Hematopoietic multipotent progenitor cell treated with erythropoietin and hydrocortisone succinate and interleukin-3 and kit ligand, for 17 days (in vitro differentiated cells): ENCODE measurements at places on chromosomes 3 and 15.

DNA sequence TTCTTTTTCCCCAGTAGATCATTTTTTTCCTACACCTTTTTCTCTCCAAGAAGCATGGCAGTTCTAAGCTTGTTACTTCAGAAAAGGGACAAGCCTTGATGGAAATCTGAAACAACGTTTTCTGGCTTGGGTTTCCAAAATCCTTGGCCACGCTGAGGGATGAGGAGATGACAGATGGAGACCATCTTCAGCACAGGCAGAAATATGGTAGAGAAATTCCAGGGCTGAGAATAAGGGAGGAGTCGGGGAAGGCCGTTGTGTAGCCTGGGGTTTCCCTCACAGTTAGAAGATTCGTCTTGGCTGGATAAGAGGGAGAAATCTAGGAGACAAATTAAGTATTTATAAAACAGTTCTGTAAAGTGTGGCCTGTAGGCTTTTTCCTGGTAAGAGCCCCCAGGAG, 33.9 kb upstream of the STT3B start:
- no peak for DNase-seq

GRCh38 chr3:23648996-23649395, 156.8 kb upstream of the UBE2E1 start:
- DNase-seq, result no peak

DNA sequence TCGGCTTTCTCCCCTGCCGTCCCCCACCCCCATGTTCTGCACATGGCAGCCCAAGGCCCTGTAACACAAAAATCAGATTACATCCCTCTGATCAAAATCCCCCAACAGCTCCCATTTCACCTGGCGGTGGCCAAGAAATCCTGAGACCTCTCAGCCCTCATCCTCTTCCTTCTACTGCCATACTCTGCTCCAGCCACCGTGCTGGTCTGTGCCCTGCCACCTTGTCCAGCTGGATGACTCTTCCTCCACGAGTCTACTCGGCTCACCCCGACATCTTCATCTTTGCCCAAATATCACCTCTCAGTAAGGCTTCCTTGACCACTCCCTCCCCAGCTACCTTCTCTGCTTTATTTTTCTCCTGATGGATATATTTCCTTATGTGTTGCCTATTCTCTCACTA, 3.1 kb downstream of the CCDC51 start:
- DNase-seq, result no peak

GRCh38 chr15:95149771-95150170, 918.4 kb downstream of the MCTP2 start:
- DNase-seq, result no peak

DNA sequence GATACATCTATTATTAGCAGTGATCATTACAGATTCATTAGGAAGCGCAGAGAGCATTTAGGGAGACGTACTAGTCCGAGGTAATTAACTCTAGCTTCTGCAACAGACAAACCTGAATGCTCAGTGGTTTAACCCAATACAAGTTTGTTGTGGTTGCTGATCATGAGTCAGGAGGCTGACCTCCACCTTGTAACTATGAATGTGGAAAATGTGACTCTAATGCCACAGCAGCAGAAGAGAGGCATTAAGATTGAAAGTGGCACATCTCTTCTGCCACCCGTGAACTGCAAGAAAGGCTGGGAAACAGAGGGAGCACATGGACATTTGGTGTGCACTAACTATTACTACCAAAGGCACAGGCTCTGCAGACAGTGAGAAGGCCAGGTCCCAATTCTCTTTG, 71.2 kb upstream of the C3orf80 start:
- DNase-seq, result no peak

DNA sequence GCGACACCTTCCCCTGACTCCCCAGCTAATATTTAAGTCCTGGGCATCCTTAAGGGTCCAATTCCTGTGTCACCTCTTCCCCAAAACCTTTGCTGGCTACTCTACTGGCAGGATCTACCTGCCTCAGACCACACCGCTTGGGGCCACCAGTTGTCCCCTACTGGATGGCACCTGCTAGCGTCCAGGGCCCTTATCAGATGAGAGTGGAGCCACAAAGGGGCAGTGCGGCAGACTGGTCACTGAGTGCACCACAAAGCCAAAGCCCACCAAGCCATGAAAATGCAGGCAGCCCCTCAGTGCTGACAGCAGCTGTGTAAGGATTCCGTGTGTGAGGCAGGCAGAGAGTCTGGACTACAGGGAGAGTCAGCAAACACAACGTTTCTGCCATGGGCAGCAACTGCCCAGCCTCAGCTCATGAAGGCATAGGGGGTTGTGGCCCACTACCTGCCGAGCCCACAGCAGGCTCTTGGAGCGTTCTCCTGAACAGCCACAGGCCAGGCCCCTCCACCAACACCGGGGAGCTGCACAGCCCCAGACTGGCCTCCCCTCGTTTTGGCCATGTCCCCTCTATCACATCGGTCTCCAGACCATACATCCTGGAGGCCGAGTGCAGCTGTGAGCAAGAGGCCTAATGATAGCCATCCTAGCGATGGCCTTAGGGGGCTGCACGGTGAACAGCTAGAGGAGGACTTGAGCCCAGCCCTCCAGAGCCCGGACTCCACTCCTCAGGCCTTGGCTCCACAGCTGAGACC, 32.3 kb downstream of the ALDH1L1 start:
- no peak for DNase-seq

GRCh38 chr3:60319179-60319858, 931.9 kb downstream of the FHIT start:
- no peak for DNase-seq

- no peak for DNase-seq
These were observed 61.2 kb downstream of the PAK2 start for GRCh38 chr3:196800742-196801434.

DNA sequence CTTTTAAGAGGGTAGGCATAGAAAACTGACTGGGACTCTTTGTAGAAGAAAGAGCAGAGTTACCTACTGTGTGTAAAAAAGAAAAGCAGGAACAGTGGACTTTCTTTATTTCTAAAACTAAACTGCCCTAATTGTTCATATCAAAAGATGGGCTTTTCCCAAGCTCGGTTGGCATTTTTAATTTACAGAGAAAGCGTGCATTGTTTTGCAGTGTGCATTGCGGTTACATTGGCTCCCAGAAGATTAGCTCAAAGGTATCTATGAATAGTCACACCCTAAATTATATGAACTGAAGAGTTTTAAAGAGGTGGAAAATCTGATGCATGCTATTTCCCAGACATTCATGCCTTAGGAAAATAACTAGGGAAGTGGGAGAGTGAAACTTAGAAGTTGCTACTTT, 36.5 kb downstream of the MITF start:
- no peak for DNase-seq

DNA sequence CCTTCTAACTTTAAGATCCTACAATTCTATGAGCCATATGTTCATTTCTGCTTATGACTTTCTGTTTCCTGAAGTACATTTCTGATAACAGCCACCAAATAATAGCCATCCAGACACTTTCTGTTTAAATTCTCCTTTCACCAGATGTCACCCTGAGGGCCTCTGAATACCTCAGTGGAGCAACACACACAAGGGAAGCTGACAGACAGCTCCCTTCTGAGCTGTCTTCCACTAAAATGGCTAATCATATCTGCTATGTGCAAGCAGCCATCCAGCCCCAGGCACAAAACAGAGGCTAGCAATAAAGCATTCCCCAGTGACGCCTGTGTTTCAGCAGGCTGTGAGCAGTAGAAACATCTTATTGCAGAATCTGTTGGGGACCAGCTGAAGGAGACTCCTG, 666.6 kb upstream of the UBE2E2 start:
- DNase-seq, result no peak

DNA sequence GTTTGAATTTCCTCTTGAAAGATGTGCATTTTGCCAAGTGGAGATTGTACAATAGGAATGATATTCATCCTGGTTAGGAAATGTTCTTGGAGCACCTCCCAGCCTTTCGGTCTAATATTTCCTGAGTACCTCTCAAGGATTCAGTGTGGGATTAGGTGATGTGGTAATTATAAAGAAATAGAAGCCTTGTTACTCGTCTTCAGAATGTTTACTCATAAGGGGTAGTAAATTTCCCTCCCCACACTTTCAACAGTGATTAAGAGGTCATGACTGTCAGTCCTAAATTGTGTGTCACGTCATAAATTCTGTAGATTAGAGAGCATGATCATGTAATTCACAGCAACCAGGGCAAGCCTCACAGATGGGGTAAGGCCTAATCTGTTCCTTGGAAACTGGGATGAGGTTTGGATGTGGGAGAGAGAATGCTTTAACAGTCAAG, 633.1 kb upstream of the TBL1XR1 start:
- DNase-seq, result no peak

GRCh38 chr3:141556034-141556433, 69.2 kb downstream of the RASA2 start:
- no peak for DNase-seq

- DNase-seq, result no peak
These were observed 73.2 kb downstream of the AAGAB start for GRCh38 chr15:67181221-67181639.

- DNase-seq, result no peak
These were observed 568.7 kb upstream of the BCHE start for GRCh38 chr3:166405896-166406295.

DNA sequence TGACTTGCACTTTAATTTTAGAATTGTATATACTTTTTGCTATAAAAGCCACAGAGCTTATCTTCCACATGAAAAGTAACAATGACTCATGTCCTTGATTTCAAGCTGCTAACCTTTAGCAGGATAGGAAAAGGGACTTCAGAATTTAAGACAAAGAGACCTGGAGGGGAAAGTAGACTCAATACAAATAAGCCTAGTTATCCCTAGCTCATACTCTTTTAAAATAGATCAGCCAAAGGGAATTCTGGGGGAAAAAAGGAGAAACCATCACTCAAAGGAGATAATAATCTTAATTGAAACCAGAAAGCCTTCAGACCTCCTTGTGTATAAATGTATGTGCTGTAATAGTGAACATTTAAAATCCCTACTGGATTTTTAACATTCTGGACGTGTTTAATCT, 930.3 kb downstream of the NTRK3 start:
- DNase-seq, result no peak

- no peak for DNase-seq
These were observed 6.1 kb downstream of the ZIC1 start for GRCh38 chr3:147415286-147415685.

DNA sequence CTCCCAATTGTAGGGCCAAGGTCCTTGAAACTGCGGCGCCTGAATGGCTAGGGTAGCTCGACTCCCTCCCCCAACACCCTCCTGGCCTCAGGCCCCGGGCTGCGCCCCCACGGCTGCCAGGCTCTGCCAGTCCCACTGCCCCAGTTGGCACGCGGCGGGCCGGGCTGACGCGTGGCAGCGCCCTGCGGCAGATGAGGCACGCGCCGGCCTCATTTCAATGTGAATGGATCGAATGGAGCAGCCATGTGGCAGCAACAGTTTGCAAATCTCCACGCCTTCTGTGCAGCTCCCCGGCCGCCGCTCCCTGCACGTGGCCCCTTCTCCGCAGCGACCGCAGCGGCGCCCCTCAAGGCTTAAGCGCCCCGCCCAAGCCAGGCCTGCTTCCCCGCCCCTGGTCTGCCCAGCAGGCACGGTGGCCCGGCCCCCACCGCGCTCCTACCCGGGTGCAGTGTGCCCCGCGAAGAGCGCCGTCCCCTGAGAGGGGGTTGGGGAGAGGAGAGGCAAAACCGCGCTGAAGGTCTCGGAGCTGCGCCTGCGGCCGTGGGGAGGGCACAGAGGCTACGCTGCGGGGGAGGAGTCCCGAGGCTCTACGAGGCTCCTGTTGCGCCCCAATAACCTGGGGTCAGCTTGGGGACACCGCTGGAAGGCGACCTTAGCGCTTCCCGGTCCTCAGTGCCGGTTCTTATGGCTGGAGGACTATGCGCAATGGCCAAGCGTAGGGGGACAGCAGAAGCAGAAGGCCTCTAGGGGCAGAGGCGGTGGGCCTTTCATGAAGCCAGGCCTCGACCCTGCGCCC, 3.1 kb upstream of the DLL4 start:
- no peak for DNase-seq

GRCh38 chr3:28575100-28575745, 226.6 kb upstream of the AZI2 start:
- no peak for DNase-seq

DNA sequence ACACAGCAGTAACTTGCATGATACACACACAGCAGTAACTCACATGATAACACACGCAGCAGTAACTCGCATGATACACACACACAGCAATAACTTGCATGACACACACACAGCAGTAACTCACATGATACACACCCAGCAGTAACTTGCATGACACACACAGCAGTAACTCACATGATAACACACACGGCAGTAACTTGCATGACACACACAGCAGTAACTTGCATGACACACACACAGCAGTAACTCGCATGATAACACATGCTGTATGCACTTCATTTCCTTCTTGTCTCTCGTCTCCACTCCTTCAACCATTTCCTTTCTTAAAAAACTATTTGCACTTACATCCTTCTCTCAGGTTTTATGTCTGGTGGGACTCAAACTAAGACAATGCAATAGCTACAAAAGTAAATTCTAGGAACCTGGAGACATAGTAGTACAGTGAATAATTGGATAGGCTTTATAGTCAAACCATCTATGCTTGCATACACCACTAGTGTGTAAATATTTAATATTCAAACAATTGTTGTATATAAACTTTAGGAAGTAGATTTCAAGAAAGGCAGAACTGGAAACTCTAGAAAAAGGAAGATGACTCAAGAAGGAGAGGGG, 130.8 kb downstream of the UACA start:
- DNase-seq, result no peak

DNA sequence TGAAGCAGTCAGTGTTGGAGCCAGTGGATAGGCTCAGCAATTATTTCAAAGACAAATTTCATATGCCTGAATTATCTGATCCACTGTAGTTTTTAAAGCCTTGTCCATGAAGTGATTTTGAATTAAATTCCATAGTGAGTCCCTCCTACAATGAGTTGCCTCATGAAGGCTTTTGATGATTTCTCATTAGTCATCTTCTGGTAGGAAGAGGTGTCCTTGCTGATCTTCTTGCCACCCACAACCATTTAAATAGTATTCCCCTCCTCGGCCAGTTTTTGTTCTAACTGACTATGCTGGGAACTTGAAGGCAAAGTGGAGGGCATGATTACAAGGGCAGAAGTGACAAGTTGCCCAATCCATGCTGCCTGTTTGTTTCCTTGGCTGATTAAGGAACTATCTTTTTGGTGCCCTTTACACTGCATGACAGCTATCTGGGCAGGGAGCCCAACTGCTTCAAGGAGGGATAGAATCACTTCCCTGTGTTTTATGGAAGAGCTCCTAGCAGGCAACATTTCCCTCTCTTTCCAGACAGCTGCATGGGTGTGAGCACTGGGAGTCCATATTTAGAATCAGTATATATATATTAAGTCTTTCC, 617.5 kb downstream of the ZPLD1 start:
- DNase-seq, result no peak

DNA sequence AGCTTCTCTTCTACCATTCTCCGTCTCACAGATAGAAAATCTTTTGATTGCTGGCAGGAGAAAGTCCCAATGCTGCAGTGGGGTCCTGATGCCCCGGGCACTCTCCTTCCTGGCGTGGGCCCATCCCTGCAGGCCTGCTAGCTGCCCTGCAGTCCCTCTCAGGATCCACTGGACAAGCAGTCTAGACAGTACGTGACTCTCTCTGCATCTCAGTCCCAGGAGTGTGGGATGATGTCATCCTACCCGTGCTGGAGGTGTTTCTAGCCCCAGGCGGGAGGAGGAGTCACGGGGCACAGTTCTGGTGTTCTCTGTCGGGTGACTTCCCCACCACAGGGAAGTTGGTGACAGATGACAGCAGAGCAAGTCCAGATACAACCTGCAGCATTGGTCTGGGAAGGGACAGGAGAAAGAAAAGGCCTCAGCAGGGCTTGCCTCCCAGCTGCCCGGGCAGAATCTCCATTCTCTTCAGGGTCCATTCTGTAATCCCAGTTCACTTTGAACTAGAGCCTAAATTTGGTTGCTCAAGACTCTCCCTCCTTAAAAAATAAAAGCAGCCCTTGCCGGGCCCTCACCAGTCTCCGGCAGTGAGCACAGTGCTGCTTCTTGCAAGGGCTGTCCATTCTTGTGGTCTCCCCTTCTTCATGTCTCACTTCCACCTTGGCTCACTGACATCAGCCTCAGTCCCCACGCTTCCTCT, 30.6 kb downstream of the SLC28A1 start:
- DNase-seq, result no peak
